ENCODE measurements at places on chromosomes 4 and X.

DNA sequence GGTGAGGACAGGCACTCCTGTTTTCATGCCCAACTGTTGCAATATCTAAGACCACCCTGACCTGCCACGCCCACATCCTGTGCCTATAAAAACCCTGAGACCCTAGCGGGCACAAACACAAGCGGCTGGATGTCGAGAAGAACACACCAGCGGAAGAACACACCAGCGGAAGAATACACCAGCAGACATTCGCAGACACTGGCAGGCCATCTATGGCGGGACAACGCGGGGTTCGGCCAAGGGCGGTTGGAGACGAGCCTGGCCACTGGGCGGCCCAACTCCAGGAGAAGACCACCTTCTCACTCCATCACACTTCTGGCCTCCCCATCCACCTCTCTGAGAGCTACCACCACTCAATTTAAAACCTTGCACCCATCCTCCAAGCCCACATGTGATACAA lies 361.4 kb downstream of the FAT4 start:
- no peak for DNase-seq

DNA sequence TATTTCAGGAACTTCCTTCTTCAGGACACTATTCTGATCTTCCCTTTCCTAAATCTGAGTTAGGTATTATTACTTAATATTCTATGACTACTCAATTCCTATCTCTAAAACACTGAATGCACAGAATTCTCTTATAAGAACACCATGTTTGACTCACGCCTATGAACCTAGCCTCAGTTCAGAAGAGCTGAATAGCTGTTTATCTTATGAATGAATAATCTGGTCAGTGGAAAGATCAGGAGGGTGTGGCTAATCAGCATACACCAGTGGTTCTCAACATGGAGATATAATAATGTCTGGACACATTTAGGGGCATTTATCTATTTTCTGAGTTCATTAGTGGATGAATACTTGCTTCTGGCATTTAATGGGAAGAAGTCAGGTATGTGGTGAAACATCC lies 24.2 kb downstream of the EPHA5 start:
- no peak for DNase-seq

GRCh38 chr4:101954975-101955678 lies 164.6 kb downstream of the BANK1 start:
- no peak for DNase-seq

DNA sequence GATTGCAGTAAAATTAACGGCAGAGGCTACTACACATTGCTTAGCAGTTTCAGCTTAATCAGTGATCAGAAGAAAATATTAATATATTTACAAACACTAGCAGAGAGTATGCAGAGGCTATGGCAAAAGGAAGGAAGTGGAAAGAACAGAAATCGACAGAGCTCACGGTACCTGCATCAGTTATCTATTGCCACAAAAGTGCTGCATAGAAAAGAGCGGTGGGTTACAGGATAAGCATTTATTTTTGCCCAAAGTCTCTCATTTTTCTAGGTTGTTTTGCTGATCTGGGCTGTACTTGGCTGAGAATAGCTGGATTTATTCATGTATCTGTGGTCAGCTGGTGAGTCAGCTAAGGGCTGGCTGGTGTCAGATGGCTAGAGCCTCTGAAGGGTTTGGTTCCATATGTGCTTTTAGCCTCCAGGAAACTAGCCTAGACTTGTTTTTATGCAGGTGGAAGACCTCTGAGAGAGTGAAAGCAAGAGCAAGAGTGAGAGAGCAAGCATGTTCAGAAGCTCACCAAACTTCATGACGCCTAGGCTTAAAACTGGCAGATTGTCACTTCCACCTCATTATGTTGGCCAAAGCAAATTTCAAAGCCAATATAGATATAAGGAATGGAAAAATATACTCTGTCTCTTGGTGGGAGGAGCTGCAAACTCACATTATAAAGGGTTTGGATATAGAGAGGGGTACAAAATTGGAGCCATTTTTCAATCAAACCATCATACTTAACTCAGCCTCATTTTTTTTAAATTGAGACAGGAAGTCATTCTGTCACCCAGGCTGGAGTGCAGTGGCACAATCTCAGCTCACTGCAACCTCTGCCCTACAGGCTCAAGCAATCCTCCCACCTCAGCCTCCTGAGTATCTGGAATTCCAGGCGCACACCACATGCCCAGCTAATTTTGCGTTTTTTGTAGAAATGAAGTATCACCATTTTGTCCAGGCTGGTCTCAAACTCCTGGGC lies 153.2 kb upstream of the RPL34 start:
- no peak for DNase-seq

DNA sequence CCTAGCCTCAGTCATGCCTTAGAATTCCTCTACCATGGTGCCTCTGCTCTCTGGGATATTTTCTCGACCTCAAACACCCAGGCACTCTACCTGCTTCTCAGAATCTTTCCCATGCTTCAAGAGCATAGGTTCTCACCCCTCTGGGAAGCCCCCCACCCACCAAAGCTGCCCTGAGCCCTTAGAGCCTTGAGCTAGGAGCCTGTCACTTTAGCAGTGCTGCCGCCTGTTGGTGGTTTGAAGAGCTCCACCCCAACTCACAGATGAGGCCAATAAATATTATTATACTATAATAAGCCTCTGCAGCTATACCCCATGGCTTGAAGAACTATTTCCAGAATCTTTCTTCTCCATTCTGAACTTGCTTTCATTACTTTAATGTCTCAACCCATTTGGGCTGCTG lies 109.7 kb downstream of the RTL5 start:
- peak; percentile 48 for DNase-seq
